ENCODE measurements at places on chromosomes 11 and 22. TPM values are rescaled to one million over a fixed set of nuclear protein-coding genes. Genes with fewer than 3 reads are reported as not detected.
A peak's percentile ranks its signal among the peaks of the same experiment; 100 is the strongest.

GRCh38 chr11:80084608-80085007 lies 643.8 kb upstream of the TENM4 start:
- DNase-seq, result peak; percentile 25

DNA sequence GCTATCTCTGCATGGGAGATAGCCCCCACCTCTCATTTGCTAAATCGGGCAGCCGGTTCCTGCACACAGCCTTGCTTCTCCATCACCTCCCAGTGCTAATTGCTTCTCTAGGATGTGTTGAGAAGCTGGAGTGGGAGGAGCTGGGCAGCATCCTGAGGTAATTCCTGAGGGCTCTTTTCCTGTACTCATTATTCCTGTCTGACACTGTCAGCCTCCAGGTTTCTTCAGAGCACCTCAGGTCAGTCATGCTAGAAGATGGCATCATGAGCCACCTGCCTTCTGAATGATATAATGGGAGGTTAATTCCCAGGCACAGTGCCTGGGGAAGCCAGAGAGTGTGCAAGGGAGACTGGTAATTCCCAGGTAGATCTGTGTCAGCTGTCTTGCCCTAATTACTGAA lies 133.0 kb downstream of the RAB38 start:
- DNase-seq, result no peak

DNA sequence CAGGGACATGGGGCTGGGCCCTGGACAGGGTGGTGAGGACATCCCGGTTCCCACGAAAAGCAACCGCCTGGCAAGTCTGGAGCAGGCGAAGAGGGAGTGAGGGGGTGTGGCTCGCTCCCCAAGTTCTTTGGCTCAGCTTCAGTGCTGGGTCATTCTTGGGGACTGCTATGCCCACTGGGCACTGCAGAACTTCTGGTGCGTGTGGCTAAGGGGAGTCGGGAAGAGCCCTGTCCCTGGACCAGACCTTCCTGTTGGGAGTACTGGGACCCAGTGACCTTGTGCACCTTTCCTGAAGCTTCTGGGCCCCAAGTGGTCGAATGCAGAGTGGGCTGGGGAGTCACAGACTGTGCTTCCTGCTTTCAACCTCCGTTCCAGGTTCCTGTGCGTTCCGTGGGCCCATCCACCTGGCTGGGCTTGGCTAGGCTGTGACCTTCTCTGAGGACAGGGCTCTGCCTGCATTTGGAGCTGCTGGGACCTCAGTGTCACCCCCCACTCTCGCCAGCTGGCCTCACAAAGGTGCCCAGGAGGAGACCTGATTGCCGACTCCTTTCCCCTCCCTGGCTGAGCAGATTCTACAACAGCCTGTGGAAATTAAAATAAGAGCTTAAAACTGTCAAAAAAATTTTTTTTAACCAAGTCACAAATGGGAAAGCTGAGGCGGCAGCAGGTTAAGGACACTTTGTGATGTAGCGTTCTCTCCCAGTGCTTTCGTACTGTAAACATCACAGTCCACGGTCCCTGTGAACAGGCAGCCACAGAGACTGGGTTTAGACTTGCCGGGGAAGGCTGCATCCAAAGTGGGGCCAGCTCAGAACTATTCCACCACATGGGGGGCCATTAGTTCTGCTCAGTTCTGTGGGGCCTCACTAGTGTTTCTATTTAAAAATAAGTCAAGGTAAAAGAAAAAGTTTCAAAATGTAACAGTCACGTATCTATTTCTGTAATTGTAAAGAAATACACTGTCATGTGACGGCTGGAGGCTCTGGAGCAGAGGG lies 63.8 kb upstream of the WNT7B start:
- DNase-seq, result no peak

- no peak for DNase-seq
Measured at GRCh38 chr11:98003606-98004371, 1017.0 kb upstream of the CNTN5 start.

GRCh38 chr22:37924386-37925065 lies 18.4 kb downstream of the MICALL1 start:
- no peak for DNase-seq

GRCh38 chr11:26651916-26652315 lies 69.9 kb downstream of the SLC5A12 start:
- peak; percentile 23 for DNase-seq

DNA sequence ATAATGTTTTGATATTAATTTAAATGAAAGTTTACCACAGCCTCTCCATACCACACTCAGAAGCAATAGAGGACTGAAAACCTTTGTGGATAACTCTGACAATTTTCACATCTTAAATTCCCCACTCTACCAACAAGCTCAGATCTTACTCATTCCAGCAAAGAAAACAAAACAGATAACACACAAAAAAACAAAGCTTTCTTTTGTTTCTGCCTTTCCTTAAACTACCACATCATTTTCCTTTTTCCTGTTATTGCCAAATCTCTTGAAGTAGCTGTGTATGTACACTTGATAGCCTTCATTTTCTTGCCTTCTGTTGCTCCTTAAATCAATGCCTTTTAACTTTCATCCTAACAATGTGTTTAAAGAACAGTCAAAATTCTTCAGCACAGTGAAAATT lies 484.9 kb downstream of the NTM start:
- no peak for DNase-seq

- no peak for DNase-seq
Measured at GRCh38 chr22:31302006-31302405, 9.7 kb upstream of the PIK3IP1 start.

GRCh38 chr22:20010307-20011122 lies 6.1 kb downstream of the ARVCF start:
- DNase-seq, result peak; percentile 60

DNA sequence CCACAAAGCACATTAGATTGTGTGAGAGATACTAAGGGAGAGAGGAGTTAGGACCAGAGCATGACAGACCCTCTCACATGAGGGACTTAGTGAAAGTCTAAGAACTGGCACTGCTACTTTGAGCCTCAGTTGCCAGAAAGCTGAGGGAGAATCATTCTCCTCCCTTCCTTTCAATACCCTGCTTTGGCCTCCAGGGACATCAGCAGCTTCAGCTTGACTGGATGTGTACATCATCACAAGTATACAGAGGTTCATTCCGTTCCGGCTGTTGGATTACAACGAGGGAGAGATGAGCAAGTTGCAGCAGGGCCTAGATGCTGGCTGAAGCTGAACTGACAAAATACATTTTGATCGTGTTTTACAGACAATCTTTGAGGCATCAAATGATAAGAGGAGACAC lies 15.7 kb upstream of the ANO5 start:
- no peak for DNase-seq

GRCh38 chr11:32215157-32215556 lies 124.3 kb downstream of the RCN1 start:
- no peak for DNase-seq

DNA sequence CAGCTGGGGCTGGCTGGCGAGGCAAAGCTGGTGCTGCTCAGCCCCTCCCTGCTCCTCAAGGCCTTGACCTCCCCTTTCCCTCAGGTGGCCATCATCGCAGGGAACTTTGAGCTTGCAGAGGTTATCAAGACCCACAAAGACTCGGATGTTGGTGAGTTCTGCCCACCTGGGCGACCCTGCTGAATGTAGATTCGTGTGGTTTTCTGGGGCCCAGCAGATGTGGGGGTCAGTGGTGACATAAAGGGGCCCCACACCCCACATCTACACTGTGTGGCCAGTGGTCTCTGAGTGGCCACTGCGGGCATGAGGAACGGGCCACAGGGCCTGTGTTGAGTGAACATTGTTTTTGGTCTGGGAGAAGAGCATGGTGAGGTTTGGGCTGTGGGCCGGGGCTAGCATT lies 11.9 kb downstream of the SHANK3 start:
- no peak for DNase-seq

DNA sequence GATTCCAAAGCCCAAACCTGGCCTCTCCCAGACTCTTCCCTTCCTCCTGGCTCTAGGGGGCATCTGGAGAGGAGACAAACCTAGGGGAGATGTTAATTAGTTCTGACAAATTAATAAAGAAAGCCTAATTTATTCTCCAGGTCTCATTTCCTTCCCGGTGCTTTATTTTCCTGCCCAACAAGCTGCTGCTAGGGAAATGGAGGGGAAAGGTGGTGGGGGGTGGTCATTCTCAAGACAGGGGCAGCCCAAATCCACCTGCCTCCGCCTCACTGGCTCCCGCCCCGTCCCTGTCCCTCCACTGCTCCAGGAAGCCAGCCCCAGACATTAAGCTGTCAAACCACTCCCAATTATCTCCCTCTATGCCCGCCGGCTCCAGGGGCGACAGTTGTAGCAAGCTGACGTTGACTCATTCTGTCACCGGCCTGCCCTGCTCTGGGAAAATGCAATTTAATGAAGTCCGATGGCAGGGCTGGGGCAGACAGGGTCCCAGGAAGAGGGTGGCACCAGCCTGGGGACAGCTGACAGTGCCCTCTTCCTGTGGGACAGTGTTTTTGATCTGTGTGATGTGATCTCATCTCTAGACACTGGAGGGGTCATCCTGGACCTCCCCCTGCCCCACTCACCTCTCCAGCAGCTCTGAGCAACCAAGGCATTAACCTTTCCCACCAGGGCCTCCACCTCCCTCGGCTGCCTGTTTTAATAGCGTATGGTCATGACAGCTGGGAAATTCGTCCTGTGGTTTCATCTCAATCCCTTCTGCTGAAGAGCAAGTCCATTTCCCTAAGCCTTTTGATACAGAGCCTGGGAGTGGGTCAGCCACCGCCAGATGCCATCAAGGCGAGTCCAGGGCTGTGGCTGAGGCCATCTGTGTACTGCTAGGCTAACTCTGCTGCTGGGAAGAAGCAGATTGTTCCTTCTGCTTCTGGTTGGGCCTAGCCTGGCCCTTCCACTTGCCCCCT lies 27.1 kb downstream of the NECTIN1 start:
- peak; percentile 43 for DNase-seq

- no peak for DNase-seq
Measured at GRCh38 chr11:127000981-127001380, 411 bp upstream of the KIRREL3 start.

Gene HEPN1
- total RNA-seq, result not detected

GRCh38 chr11:10701982-10702381 lies 8.4 kb upstream of the IRAG1 start:
- peak; percentile 21 for DNase-seq

DNA sequence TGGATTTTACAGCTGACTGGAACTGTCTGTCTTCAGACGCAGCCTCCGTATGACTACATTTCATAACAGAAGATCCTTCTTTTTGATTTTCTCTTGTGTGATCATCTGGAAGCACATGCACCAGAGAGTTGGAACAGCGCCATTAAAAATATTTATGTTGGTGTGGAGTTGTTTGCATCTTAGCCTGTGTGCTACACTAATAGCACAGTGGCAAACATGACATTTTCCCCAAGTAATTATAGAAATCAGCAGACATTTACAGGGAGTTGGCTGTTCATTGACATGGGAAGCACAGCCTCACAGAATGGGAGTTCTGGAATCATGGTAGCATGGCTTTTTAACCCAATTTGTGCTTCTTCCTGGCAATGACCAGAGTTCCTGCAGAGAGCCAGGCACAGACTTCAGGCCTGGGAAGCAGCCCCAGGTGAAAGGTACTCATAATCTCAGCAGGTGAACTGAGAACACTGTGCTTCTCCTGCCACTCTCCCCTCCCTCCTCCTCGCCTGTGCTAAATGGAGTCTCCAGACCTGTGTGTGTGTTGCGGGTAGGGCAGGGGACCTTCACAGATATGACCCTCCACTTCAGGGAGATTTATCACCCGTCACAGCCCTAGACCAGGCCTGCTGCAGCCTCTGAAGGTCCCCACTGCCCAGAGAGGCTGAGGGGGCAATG lies 82.8 kb upstream of the PLET1 start:
- peak; percentile 14 for DNase-seq

Gene SRRD
- total RNA-seq, result 26.6 TPM

DNA sequence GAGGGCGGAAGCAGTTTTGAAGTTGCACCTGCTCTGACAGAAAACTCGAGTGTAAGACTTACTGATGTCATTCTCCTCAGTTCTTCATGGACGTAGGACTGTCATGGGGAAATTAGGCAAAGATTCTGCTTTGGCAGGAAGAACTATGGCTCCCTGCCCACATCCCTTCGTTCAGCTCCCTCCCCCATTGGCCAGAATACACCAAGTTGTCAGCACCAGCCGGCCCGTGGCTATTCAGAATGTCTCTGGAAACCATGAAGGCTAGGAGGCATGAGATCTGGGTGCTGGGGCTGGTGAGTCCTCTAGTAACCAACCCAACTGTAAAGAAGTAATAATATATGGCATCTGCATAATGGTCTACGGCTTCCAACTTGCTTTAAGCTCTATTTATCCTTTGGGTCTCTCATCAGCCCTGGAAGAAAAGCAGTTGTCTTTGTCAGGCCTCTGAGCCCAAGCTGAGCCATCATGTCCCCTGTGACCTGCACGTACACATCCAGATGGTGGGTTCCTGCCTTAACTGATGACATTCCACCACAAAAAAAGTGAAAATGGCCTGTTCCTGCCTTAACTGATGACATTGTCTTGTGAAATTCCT lies 74.1 kb downstream of the PIWIL4 start:
- DNase-seq, result no peak

Gene CTSW
- total RNA-seq, result not detected

All from bronchial epithelial cell (primary cell).